Pancreas (tissue), 10 donors: ENCODE measurements at places on chromosomes 11 and 22. TPM values are rescaled to one million over a fixed set of nuclear protein-coding genes. Genes with fewer than 3 reads are reported as not detected.

Gene ROM1
- polyA plus RNA-seq: 5.1 TPM

Gene EIF3M
- polyA plus RNA-seq: 160 TPM

Gene NUP98
- 18.7 TPM for polyA plus RNA-seq

DNA sequence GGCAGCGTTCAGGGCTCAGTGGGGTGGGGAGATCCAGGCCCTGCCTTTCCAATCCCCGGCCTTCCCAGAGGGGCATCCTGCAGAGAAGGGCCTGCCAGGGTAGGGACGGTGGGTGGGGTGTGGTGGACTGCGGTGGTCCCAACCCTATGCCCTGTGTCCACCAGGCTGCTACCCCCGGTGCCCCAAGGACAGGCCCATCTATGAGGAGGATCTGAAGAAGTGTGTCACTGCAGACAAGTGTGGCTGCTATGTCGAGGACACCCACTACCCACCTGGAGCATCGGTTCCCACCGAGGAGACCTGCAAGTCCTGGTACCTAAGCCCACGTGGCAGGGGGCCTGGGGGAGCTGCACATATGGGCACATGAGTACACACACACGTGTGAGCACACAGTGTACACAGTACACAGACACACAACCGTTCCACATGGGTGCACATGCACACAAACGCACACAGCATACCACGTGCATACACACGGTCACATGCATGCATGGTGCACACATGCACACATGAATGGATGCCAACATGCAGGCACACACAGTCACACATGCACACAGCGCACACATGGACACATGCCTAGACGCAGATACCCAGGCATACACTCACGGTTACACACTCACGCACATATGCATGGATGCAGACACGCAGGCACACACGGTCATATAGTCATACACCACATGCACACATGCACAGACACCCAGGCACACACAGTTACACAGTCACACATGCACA, 16.1 kb downstream of the MUC2 start:
- H3K4me1 ChIP-seq: no peaks in the 10 kb centered on the region
- no peak overlapping the region for H3K4me3 ChIP-seq
- peak; percentile 6 for DNase-seq
- no peak overlapping the region for H3K27ac ChIP-seq
- no peaks in the 10 kb centered on the region for H3K27me3 ChIP-seq

DNA sequence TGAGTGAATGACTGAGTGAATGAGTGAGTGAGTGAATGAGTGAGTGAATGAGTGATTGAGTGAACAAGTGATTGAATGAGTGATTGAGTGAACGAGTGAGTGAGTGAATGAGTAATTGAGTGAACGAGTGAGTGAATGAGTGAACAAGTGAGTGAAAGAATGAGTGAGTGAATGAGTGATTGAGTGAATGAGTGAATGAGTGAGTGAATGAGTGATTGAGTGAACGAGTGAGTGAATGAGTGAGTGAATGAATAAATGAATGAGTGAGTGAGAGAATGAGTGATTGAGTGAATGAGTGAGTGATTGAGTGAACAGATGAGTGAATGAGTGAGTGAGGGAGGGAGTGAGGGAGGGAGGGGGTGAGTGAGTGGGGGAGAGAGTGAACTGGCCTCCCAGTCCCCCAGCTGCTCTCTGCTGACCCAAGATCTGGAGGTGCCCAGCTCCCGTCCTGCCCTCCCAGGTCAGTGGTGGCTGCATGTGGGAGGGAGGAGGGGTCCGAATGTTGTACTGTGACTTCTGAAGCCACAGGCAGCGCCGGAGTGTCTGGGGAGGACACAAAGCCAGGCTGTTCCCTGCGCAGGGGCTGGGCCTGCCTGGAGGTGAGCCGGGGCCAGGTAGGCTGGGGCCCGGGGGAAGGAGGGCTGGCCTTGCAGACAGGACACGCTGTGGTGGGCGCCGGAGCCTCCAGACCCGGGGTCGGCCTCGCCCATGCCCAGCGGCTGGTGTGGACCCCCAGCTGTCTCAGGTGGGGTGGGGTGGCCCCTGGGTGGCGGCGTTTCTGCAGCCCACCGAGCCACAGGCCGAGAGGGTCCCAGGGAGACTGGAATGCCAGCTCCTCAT, 17.8 kb upstream of the PIM3 start:
- H3K4me3 ChIP-seq: no peak overlapping the region
- H3K27ac ChIP-seq: no peak overlapping the region
- H3K4me1 ChIP-seq: peaks cover 14% of the 10 kb centered on the region
- DNase-seq: no peak

DNA sequence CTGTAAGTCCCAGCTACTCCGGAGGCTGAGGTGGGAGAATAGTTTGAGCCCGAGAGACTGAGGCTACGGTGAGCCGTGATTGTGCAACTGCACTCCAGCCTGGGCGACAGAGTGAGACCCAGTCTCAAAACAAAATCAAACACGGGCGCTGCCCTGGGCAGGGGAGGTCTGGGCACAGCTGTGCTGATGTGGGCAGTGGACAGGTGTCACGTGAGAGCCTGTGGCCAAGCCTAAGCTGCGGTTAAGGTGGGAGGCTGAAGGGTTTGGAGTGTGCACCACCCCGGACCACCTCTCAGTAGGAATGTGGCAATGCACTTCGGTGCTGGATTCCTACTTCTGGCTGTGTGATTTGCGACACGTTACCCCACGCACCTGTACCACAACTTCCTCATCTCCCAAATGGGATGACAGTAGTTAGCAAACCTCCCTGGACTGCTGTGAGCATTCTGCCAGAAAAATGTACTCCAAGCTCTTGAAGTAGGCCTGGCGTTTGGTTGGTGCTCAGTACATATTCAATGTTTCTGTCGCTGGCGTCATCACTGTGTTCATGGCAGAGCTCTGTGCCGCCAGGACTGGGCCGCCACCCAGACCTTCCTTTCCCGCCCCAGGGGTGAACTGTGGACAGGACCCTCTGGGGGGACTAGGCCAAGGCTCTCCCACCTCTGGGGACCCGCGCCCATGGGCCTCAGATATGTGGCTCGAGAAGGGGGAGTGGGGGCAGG, 807 bp upstream of the ZNF74 start:
- peaks cover 8% of the 10 kb centered on the region for H3K4me1 ChIP-seq
- no peaks in the 10 kb centered on the region for H3K36me3 ChIP-seq
- H3K27ac ChIP-seq: peak overlapping the region; percentile 72
- no peak for DNase-seq
- peak overlapping the region; percentile 87 for H3K4me3 ChIP-seq

GRCh38 chr11:92311616-92312449, 87.2 kb downstream of the FAT3 start:
- no peaks in the 10 kb centered on the region for H3K4me1 ChIP-seq
- H3K27me3 ChIP-seq: no peaks in the 10 kb centered on the region
- no peak overlapping the region for H3K27ac ChIP-seq
- no peaks in the 10 kb centered on the region for H3K36me3 ChIP-seq
- no peak overlapping the region for H3K4me3 ChIP-seq

DNA sequence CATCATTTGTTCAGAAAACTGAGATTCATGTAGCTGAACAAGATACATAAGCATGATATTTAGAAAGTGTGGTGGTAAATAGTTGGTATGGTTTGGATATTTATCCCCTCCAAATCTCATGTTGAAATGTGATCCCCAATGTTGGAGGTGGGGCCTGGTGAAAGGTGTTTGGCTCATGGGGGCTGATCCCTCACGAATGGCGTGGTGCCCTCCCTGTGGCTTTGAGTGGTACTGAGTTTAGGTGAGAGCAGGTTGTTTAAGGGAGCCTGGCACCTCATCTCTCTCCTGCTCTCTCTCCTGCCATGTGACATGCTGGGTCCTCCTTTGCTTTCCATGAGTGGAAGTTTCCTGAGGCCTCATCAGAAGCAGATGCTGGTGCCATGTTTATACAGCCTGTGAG, 48.1 kb downstream of the NXPE1 start:
- DNase-seq: no peak
- H3K4me3 ChIP-seq: no peak overlapping the region
- H3K27ac ChIP-seq: no peak overlapping the region

- H3K4me3 ChIP-seq: peak overlapping the region; percentile 34
- H3K36me3 ChIP-seq: no peaks in the 10 kb centered on the region
- no peak overlapping the region for H3K27ac ChIP-seq
- no peaks in the 10 kb centered on the region for H3K4me1 ChIP-seq
- peak; percentile 15 for DNase-seq
Observed at GRCh38 chr11:101127197-101127698, 2.4 kb downstream of the PGR start.

DNA sequence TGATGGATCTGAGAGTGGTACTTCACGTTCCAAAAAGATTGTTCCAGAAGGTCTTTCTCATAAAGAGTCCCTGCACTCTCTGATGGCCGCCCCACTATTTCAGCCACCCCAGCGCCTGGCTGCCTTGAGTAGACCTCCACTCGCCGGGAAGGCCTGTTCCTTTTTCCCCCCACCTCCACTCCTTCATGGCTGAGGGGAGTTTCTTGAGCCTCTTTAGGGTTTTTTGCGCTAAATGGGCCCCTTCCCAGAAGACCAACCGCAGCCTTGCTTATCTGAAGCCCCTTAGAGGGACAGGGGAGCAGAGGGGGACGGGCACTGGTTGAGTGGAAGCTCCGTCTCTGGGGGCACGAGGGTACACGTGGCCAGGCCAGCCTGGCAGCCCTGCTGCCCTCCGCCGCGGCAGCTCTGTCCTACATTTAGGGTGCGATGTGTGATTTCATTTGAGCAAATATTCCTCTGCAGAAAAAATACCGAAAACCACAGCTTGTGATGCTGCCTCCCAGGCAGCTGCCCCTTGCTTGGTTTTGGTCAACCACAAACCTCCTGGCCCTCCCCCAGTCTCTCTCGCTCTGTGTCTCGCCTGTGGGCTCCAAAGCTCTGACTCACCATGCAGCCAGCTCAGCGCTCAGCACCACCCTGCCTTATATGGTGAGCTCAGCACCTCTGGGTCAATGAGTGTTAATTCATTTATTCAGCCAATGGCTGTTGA, 88.7 kb downstream of the TP53I11 start:
- H3K36me3 ChIP-seq: no peaks in the 10 kb centered on the region
- no peak overlapping the region for H3K27ac ChIP-seq
- no peak overlapping the region for H3K4me3 ChIP-seq
- H3K4me1 ChIP-seq: no peaks in the 10 kb centered on the region

- no peaks in the 10 kb centered on the region for H3K4me1 ChIP-seq
- H3K36me3 ChIP-seq: no peaks in the 10 kb centered on the region
- no peak for DNase-seq
- H3K4me3 ChIP-seq: no peak overlapping the region
- no peak overlapping the region for H3K27ac ChIP-seq
Observed at GRCh38 chr11:134266440-134266839, 9.7 kb upstream of the GLB1L3 start.
